OCI-LY7 (cell line): ENCODE measurements at places on chromosomes 6 and 20.

- DNase-seq, result no peak
Measured at GRCh38 chr6:33897189-33897780, 93.5 kb upstream of the MLN start.

GRCh38 chr6:144898741-144899140 is 613.6 kb downstream of the UTRN start:
- DNase-seq, result no peak

DNA sequence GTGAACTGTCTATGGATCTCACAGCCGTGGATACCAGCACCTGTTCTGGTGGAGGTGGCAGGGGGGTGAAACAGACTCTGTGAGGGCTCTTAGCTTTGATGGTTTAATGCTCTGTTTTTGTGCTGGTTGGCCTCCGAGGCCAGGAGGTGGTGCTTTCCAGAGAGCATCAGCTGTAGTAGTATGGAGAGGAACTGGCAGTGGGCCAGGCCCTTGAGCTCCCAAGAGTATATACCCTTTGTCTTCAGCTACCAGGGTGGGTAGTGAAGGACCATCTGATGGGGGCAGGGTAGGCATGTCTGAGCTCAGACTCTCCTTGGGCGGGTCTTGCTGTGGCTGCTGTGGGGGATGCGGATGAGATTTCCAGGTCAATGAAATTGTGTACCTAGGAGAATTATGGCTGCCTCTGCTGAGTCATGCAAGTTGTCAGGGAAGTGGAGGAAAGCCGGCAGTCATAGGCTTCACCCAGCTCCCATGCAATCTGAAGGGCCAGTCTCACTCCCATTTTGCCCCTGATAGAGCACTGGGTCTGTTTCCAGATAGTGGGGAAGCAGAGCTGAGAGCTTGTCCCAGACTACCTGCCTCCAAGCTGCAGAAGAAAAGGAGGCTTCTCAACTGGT is 102.7 kb upstream of the AHI1 start:
- no peak for DNase-seq

- no peak for DNase-seq
Measured at GRCh38 chr6:31920811-31921210, 6.7 kb upstream of the C2 start.

DNA sequence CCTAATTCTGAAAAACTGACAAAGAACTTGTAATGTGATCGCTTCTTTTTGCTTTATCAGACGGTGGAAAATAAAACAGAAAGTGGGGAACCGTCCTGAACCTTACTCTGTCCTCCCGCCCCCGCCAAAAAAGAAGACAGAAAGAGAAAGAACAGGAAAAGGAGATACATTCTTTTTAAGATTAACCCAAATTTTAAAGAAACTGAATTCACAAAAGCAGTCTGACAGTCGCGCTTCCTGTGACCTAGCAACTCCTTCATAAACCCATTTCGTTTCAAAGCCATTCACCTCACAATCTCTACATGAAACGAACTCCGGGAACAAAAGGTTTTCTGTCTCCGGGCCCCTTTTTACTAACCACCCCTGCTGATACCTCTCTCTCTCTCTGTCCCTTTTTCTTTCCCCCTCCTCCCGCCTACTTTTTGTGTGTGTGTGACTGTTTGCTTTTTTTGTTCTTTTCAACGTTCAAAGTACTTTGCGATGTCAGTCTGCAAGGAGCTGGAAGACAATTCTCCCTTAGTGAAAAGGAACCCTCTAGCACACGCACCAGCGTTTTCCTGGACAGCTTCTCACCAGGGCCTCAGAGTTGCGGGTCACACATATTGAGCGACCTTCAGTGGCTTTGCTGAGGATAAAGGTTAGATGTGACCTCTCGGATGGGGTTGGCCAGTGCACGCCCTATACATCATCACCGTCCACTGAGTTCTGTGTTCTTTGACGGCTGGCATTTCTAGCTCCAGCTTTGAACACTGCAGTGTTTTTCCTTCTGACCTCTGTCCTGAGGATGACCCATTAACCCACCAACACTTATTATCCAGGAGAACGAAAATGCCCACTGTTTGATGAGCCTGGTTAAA is 530 bp upstream of the NEDD9 start:
- no peak for DNase-seq

- DNase-seq, result peak; percentile 45
Measured at GRCh38 chr20:62860924-62861691, 514 bp downstream of the TCFL5 start.

DNA sequence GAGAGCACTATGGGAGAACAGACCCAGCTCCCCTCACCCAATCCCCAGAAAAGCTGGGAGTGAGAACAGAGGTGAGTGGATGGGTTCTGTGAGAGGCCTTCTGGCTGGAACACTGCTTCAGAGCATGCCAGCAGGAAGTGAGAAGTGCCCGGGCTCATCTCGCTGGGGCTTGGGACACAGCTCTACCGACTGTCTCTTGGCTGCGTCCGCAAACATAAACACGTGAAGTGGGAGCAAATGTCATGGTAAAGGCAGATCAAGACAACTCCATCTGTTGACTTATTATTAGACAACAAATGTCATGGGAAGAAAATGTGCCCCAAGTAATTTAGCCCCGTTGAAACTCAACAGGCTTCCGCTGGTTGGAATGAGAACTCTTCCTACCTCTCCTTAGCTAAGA is 25.9 kb downstream of the GNAS-AS1 start:
- no peak for DNase-seq

DNA sequence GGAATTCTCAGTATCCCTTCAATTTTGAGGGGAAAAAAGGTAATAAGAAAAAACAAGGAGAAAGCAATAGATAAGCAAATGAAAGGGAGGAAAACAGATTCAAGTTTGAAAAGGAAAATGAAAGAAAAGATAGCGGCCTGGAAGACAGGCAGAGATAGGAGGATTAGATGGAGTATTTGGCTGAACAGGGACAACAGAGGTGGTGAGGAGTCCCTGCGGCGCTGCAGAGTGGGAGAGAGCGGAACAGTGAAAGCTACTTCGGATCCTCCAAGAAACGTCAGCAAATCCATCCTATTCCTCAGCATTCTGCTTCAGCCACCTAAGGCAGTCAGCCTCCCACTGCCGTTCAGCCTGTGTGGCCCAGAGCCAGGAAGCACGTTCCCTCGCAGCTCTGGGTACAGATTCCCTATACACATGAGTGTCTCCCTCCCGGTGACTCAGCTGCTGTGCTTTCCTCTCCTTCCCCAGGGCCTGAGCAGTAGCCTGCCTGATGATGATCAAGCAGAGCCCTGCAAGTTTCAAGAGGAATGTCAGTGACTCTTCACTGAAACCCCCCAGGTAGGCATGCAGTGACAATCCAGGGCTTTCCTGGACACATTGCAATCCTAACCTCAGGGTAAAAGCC is 43.4 kb upstream of the CDYL start:
- no peak for DNase-seq
